Upper lobe of right lung (tissue), 1 donor: ENCODE measurements at places on chromosomes 3 and 15. TPM values are rescaled to one million over a fixed set of nuclear protein-coding genes. Genes with fewer than 3 reads are reported as not detected.
A peak's percentile ranks its signal among the peaks of the same experiment; 100 is the strongest.

ZBED2 gene
- total RNA-seq, result 6.4 TPM

GNAT1 gene
- not detected for total RNA-seq

CDCP1 gene
- 19.1 TPM for total RNA-seq

KBTBD13 gene
- total RNA-seq, result not detected

SNUPN gene
- 23.5 TPM for total RNA-seq

PAQR9 gene
- not detected for total RNA-seq

LRRC34 gene
- total RNA-seq, result 0.98 TPM

SLC22A14 gene
- 0.20 TPM for total RNA-seq

PRICKLE2 gene
- 37.2 TPM for total RNA-seq

HHATL gene
- not detected for total RNA-seq

GRK7 gene
- total RNA-seq, result 0.12 TPM

RBPMS2 gene
- total RNA-seq, result 4.5 TPM

TTLL13 gene
- not detected for total RNA-seq

SEMA6D gene
- total RNA-seq, result 8.0 TPM

GOLGA8N gene
- 14.1 TPM for total RNA-seq

SLC2A2 gene
- total RNA-seq, result not detected

TRIM71 gene
- 2.2 TPM for total RNA-seq

GMNC gene
- total RNA-seq, result not detected

- DNase-seq, result peak; percentile 21
- peaks cover 45% of the 10 kb centered on the region for H3K4me1 ChIP-seq
- H3K36me3 ChIP-seq, result no peaks in the 10 kb centered on the region
- H3K27me3 ChIP-seq, result no peaks in the 10 kb centered on the region
Observed at GRCh38 chr3:127787571-127788365, 34.5 kb downstream of the MGLL start.

DNA sequence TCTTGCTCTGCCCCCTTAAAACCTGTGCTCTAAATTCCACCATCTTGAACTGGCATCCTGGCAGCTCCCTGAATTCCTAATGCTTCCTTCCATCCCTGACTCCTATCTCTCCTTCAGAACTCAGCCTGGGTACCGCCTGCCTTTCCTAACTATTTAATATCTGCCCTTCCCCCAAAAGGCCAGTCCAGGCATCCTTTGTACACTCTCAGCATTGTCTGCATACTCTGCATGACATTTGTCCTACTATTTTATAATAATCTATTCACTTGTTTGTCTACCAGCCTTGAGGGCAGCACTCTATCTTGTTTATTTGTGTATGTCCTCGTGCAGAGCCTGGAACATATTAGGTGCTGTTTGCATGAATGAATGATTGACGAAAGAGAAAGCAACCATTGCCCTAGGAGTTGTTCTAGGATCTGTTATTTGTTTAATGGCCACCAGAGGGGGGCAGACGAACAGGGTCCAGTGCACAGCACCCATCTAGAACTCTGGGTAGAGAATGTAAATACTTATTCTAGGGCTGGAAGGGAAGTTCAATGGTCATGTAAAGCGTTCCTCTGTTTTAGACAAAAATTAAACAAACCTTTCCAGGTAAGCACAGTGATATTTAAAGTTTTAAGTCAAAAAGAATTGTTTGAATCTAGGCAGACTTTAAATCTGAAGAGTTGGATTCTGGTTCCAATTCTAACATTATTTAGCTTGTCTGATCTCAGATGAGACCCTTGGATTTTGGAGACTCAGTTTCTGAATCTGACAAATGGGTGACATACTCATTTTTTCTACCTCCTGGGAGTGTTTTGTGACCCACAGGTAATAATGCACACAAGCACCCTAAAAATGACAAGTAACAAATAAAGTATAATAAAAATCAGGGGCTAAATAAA lies 125.8 kb upstream of the GALNT15 start:
- no peaks in the 10 kb centered on the region for H3K4me1 ChIP-seq
- no peak for DNase-seq
- H3K4me3 ChIP-seq, result no peak overlapping the region
- no peak overlapping the region for H3K27ac ChIP-seq

DNA sequence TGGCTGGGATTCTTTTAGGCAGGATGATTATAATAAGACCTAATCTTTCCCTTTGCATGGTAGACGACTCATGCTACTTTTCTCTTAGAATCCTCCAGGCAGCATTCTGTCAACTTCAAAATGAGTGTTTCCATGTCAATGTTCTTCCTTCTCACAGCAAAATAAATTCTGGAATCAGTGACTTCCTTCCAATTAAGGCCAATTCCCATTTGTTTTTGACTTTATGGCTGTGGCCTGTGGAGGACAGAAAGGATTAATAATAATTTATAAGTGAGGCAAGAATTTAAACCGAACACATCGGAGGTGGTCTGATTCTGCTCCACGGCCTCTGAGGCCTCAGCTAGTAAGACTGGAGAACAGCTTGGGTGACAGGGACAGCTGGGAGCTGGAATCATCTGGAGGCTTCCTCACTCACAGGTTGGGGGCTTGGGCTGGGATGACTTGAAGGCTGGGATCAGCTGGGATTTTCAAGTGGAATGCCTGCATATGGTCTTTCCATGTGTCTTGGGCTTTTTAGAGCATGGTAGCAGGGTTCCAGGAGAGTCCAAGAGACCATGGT lies 241.8 kb upstream of the MCTP2 start:
- H3K36me3 ChIP-seq, result no peaks in the 10 kb centered on the region
- no peaks in the 10 kb centered on the region for H3K27me3 ChIP-seq
- no peaks in the 10 kb centered on the region for H3K4me1 ChIP-seq
- no peak overlapping the region for H3K27ac ChIP-seq
- no peak for DNase-seq
- H3K4me3 ChIP-seq, result no peak overlapping the region

- no peaks in the 10 kb centered on the region for H3K27me3 ChIP-seq
- no peak overlapping the region for H3K4me3 ChIP-seq
- H3K36me3 ChIP-seq, result no peaks in the 10 kb centered on the region
- DNase-seq, result peak; percentile 9
- no peaks in the 10 kb centered on the region for H3K4me1 ChIP-seq
Observed at GRCh38 chr3:76429581-76430177, 610.2 kb upstream of the ROBO2 start.

DNA sequence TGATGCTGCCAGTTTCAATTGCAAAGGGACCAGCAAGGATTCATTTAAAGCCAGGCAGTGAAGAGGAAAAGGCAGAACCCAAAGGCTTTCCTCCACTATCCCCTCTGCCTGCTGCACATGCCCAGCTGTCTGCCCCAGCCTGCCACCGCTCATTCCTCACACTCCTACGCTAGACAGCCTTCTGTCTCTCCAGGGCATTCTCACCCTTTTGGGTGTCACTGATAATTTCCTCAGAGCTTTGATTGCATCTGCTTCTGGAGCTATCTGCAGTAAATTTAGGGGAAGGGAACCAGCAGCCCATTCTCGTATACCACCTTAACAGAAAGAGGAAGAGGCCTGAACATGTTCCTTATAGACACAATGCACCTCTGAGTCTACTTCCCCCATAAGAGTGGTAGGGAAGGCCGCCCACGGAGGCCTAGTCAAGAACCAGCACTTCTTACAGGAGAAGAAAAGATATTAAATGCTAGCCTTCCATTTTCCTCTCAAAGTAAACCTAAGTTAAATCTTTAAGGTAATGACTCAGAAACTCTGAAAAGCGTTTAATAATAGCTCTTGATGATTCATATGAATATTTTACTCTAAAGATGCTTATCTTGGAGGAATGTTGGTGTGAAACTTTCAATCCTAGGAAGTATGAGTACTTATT lies 20.9 kb downstream of the NUDT16 start:
- H3K4me1 ChIP-seq, result peaks cover 11% of the 10 kb centered on the region
- H3K27me3 ChIP-seq, result no peaks in the 10 kb centered on the region
- H3K4me3 ChIP-seq, result no peak overlapping the region

- H3K36me3 ChIP-seq, result peaks cover 52% of the 10 kb centered on the region
- H3K27ac ChIP-seq, result no peak overlapping the region
- no peak overlapping the region for H3K4me3 ChIP-seq
Observed at GRCh38 chr15:90611157-90611556, 81.4 kb downstream of the CRTC3 start.

DNA sequence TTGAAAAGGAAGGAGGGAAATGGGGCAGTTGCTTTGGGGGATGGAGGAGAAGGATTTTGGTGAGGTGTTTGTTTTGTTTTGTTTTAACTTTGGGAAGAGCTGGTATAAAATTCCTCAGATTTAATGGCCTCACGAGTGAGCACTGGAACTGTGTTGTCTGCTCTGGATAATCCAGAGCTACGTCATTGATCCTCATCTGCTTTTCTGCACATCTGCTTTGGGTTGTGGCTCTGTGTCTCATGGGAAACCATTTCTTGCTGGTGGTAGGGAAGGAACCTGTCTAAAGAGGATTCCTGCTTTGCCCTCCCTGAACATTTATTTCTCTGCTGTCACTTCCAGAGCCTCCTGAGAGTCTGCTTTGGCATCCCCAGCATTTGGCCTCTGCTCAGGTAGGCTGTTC lies 3.1 kb downstream of the SNRK start:
- H3K27ac ChIP-seq, result peak overlapping the region; percentile 84
- peaks cover 50% of the 10 kb centered on the region for H3K4me1 ChIP-seq
- no peak for DNase-seq
- peak overlapping the region; percentile 70 for H3K4me3 ChIP-seq
- H3K36me3 ChIP-seq, result no peaks in the 10 kb centered on the region

- H3K4me1 ChIP-seq, result no peaks in the 10 kb centered on the region
- no peak overlapping the region for H3K4me3 ChIP-seq
- no peak for DNase-seq
- H3K27me3 ChIP-seq, result no peaks in the 10 kb centered on the region
- no peak overlapping the region for H3K27ac ChIP-seq
Observed at GRCh38 chr3:90040554-90040953, 933.1 kb downstream of the EPHA3 start.

DNA sequence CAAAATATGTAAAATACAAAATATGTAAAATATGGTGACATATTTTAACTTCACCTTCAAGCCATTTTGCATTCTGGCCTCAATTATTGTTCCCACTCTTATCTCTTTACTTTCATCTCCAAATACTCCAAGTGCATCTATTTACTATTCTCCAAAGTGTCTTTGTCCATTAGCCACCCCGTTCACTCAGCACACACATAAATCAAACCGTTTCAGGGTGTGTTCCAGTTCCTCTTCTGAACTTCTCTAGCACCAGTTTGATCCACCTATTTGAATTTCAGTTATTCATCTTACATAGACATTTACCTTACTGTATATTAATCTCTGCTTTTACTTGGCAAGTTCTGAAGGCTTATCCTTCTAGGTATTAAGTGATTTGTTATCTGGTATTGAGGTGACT lies 45.1 kb downstream of the SGO1 start:
- no peak overlapping the region for H3K27ac ChIP-seq
- DNase-seq, result no peak
- H3K4me3 ChIP-seq, result no peak overlapping the region
- no peaks in the 10 kb centered on the region for H3K27me3 ChIP-seq

GRCh38 chr3:179148616-179149405 lies 654 bp downstream of the PIK3CA start:
- H3K4me1 ChIP-seq, result peaks cover 26% of the 10 kb centered on the region
- H3K27ac ChIP-seq, result peak overlapping the region; percentile 97
- peak; percentile 80 for DNase-seq
- no peaks in the 10 kb centered on the region for H3K27me3 ChIP-seq
- no peaks in the 10 kb centered on the region for H3K36me3 ChIP-seq

- peak overlapping the region; percentile 61 for H3K27ac ChIP-seq
- peak; percentile 67 for DNase-seq
- no peaks in the 10 kb centered on the region for H3K27me3 ChIP-seq
Observed at GRCh38 chr3:37892927-37893600, 31.4 kb downstream of the CTDSPL start.

- no peak overlapping the region for H3K27ac ChIP-seq
- no peaks in the 10 kb centered on the region for H3K36me3 ChIP-seq
- H3K4me3 ChIP-seq, result no peak overlapping the region
- no peaks in the 10 kb centered on the region for H3K27me3 ChIP-seq
- no peak for DNase-seq
- H3K4me1 ChIP-seq, result no peaks in the 10 kb centered on the region
Observed at GRCh38 chr3:177646749-177647148, 449.5 kb upstream of the TBL1XR1 start.

GRCh38 chr15:71780115-71780976 lies 30.0 kb upstream of the NR2E3 start:
- no peak overlapping the region for H3K4me3 ChIP-seq
- peak overlapping the region; percentile 21 for H3K27ac ChIP-seq
- DNase-seq, result no peak
- H3K27me3 ChIP-seq, result no peaks in the 10 kb centered on the region

- H3K36me3 ChIP-seq, result no peaks in the 10 kb centered on the region
- no peaks in the 10 kb centered on the region for H3K4me1 ChIP-seq
- H3K27ac ChIP-seq, result no peak overlapping the region
- no peaks in the 10 kb centered on the region for H3K27me3 ChIP-seq
Observed at GRCh38 chr3:140273542-140274195, 338.7 kb downstream of the CLSTN2 start.

- H3K4me3 ChIP-seq, result no peak overlapping the region
- DNase-seq, result no peak
- no peaks in the 10 kb centered on the region for H3K36me3 ChIP-seq
- H3K4me1 ChIP-seq, result no peaks in the 10 kb centered on the region
- no peak overlapping the region for H3K27ac ChIP-seq
Observed at GRCh38 chr3:182330646-182331045, 462.7 kb upstream of the ATP11B start.

- DNase-seq, result no peak
- no peaks in the 10 kb centered on the region for H3K36me3 ChIP-seq
- H3K4me1 ChIP-seq, result peaks cover 16% of the 10 kb centered on the region
- H3K27me3 ChIP-seq, result no peaks in the 10 kb centered on the region
- H3K4me3 ChIP-seq, result peak overlapping the region; percentile 90
Observed at GRCh38 chr3:184712248-184713039, 580 bp upstream of the MAGEF1 start.

DNA sequence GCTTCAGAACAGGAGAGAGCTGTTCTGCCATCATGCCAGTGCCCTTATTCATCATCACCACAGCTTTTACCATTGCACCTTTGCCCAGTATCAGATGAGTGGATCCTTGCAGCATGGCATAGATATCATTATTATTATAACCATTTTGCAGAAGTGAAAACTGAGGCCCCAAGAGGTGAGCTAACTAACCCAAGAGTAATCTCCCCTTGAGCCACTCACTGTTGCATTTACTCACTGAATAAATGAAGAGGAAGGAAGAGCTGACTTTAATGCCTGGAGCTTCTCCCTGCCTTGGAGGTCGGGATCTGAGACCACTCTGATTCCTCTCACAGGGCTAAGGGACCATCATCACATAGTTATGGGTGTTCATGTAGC lies 32.0 kb downstream of the HRH1 start:
- peaks cover 15% of the 10 kb centered on the region for H3K4me1 ChIP-seq
- no peaks in the 10 kb centered on the region for H3K36me3 ChIP-seq
- DNase-seq, result no peak
- H3K4me3 ChIP-seq, result no peak overlapping the region

DNA sequence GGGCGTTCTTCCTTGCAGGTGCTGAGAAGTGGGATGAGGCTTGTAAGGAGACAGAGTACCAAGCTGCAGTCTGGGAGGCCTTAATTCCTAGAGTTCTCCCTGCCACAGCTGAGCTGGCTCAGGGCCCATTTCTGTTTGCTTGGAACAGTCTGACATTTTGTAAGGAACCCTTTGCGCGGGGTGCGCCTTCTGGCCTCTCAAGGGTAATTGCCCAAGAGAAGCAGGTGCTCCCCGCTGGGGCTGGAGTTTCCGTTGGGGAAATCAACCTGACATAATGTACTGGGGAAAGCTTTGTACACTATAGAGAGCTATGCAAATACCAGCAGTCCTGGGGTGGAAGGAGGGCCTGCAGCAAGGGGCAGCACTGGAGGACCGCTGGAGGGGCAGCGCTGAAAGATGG lies 83.6 kb downstream of the HMG20A start:
- H3K27ac ChIP-seq, result no peak overlapping the region
- H3K4me1 ChIP-seq, result peaks cover 39% of the 10 kb centered on the region
- no peaks in the 10 kb centered on the region for H3K27me3 ChIP-seq
- H3K4me3 ChIP-seq, result no peak overlapping the region
- no peaks in the 10 kb centered on the region for H3K36me3 ChIP-seq
- peak; percentile 86 for DNase-seq
